ENCODE measurements at places on chromosomes 1 and 21.

GRCh38 chr1:200183637-200184036 lies 156.1 kb downstream of the NR5A2 start:
- peak; percentile 7 for DNase-seq

GRCh38 chr1:64176659-64177058 lies 26.8 kb upstream of the UBE2U start:
- DNase-seq = no peak

GRCh38 chr1:83606416-83606955 lies 392.4 kb downstream of the TTLL7 start:
- no peak for DNase-seq

GRCh38 chr1:8097077-8097799 lies 71.1 kb upstream of the ERRFI1 start:
- peak; percentile 61 for DNase-seq

GRCh38 chr1:155529109-155529508 lies 33.5 kb downstream of the ASH1L start:
- DNase-seq = no peak

Data from GM04503 (cell line).